Fibroblast of pulmonary artery (primary cell): ENCODE measurements at places on chromosomes 7 and 10.

- DNase-seq = no peak
These were observed 19.4 kb downstream of the SLK start for GRCh38 chr10:103986360-103986759.

DNA sequence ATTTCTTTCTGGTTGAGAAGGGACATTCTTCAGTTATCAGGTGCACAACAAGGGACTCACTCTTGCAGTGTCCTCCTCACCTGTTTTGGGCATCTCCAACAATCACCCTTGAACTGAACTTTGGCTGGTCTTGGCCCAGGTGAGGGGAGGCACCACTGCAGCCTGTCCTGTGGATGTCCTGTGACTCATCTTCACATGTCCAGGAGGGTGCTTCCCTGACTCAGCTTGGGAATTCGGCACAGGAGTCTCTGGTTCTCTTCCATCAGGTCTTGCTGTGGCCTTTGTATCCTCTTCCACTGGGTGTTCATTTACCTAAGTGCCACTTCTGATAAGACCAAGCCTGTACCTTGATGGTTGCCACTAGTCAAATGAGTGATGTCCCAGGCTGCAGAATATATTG is 196.7 kb upstream of the MKI67 start:
- no peak for DNase-seq

DNA sequence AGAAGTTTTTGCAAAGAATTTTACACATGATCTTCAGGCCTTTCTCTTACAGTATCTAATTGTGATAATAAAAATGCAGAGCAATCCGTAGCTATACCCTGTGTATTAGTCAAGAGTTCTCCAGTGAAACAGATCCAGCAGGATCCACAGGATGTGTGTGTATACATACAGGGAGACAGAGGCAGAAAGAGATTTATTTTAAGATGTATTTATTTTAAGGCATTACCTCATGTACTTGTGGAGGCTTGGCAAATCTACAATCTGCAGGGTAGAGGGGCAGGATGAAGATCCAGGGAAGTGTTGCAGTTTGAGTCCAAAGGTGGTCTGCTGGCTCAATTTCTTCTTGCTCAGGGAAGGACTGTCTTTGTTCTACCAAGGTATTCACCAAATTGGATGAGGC is 41.7 kb downstream of the ARHGAP12 start:
- no peak for DNase-seq

- no peak for DNase-seq
These were observed 88.1 kb upstream of the KMT2C start for GRCh38 chr7:152523916-152524315.

DNA sequence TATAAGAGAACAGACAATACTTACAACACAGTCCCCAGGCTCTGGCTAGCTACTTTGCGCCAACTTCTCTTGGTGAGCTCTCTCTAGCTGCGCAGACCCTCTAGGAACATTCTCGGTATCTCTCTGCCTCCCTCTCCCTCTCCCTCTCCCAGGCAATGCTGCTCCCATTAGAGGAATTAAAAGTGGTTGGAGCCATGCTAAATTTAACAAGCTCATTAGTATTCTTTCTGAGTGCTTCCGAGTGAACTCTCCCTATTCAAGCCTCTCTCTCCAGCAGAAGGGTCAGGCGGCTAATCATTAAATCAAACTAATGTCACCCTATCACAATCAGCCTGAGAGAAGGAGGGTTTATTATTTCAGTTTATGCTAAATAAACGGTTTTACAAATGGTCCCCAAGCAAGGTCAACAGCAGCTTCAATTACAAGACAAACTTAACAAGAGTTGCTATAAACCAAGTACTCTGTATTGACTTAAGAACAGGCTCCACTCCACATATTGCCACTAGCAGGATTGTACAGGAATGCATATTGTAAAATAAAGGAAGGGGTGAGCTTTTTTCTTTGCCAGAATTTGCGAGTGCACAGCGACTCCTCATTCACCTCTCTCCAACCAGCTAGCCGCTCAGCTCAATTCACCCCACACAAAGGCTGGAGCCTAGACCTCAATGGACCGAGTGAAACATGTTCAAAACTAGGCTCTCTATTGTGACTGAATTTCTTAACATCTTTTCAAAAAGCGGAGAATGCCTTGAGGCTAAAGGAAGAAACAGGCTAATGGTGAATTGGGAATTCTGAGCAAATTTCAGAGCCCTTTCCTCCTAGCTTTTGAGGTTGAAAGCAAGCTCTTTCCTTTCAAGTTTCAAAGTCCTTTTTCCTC is 84.4 kb downstream of the GLI3 start:
- DNase-seq = no peak

DNA sequence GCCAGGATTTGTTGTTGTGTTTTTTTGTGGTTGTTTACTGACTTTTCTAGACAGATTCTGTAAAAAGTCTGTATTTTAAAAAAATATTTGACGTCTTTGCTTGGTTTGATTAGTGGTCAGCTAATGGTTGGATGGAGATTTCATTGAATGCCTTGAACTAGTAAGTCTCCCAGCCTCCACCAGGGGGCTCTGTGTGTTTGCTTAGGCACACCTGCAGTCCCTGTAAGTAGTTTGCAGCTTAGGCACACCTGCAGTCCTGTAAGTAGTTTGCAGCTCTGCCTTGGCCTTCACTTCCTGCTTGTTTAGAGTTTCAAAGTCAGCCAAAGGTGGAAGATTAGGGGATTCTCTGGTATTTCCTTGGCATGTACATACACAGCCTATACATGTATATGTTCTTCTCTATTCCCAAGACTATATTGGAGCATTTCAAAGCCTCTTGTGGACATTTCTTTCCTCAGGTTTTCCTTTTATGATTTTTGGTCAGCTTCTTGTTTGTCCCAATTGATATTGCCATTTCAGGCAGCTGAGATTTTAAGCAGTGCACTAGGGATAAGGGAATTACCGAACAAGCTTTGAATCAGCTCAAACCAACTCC is 101.6 kb downstream of the CCSER2 start:
- peak; percentile 69 for DNase-seq

- peak; percentile 93 for DNase-seq
These were observed 173.3 kb downstream of the SLC16A9 start for GRCh38 chr10:59536167-59537014.

DNA sequence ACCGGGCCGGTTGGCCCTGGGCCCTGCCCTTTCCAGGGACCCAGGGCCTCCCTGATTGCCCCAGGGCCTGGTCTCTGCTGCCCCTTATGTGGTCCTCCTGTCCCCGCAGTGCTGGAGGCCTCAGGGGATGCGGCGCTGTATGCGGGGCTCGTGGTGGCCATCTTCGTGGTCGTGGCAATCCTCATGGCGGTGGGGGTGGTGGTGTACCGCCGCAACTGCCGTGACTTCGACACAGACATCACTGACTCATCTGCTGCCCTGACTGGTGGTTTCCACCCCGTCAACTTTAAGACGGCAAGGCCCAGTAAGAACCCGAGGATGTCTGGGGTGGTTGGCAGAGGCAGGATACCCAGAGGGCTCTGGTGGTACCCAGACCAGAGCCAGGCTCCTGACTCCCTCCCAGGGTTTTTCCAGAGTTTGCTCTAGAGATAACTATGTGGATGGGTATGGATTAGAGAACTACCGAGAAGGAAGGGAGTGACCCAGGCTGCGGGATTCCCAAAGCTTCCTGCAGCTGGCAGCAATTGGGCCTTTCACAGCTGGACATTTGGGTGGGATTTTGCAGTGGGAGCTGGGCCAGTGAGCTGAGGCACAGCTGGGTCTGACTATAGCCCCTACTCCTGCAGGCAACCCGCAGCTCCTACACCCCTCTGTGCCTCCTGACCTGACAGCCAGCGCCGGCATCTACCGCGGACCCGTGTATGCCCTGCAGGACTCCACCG is 28.1 kb upstream of the SLC29A3 start:
- DNase-seq = no peak

DNA sequence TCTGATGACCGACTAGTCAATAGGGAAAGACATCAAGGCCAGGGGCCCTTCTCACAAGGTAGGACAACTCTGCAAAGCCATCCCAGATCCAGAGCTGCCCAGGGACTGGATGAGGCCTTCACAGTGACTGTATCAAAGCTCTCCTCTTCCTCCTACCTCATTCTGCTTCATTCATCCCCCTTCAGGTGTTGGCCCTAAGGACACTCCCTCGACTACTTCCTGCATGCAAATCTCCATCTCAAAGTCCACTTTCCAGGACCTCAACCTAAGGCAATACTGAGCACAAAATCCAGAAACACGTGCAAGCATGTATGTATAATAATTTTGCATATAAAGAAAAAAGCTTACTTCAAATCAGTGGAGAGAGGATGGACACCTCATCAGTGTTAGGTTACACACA is 25.1 kb downstream of the DPY19L1 start:
- no peak for DNase-seq

GRCh38 chr7:105524840-105525239 is 2.8 kb upstream of the PUS7 start:
- DNase-seq = no peak

- DNase-seq = no peak
These were observed 38.1 kb upstream of the GPR141 start for GRCh38 chr7:37645282-37646050.

GRCh38 chr7:156236936-156237599 is 403.5 kb upstream of the RNF32 start:
- DNase-seq = no peak

DNA sequence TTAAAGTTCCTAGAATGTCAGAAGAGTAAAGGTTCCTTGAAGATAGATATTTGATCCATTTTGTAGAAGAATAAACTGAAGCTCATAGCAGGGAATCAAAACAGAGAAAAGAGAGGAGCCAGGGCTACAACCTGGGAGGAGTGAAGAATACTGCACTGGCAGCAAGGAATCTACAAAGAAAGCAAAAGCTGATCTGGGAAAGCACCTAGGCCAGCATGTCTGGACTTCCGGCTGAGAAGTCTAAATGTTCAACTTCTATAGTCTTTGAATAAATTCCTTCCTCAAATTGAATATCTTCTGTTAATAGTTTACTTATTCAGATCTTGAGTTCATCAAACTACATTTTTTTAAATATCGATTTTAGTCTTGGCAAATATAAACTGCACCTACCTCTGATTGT is 78.2 kb downstream of the VPS41 start:
- no peak for DNase-seq

GRCh38 chr7:116776610-116777289 is 85.6 kb upstream of the CAPZA2 start:
- peak; percentile 76 for DNase-seq

DNA sequence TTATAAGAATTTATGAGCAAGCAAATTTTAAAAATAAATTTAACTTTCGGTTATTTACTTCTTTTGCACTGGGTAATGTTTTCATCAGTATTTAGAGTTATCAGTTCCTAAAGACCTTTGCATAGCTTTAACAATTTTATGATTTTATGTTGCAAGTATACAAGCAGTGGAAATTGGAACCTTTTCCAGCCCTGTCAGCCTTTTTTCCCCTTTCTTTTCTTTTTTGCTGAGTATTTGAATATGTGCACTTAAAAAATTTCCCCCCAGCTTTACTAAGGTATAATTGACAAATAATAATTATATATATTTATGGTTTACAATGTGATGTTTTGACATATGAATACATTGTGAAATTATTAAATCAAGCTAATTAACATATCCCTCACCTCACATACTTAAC is 62.6 kb downstream of the MKLN1 start:
- DNase-seq = no peak

DNA sequence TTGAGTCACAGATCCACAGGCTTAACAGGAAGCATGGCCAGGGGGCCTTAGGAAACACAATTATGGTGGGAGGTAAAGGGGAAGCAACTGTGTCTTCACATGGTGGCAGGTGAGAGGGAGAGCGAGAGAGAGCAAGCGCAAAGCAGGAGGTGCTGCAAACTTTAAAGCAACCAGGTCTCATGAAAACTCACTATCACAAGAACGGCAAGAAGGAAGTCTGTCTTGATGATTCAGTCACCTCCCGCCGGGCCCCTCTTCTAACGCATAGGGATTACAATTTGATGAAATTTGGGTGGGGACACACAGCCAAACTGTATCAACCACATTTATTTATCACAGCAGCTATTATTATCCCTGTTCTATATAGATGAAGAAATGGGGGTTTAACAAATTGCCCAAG is 201.6 kb downstream of the DPP6 start:
- DNase-seq = no peak

GRCh38 chr7:133364959-133365690 is 112.2 kb downstream of the EXOC4 start:
- peak; percentile 81 for DNase-seq

- DNase-seq = peak; percentile 93
These were observed at the start of gene ITPRIP for GRCh38 chr10:104337985-104338735. TSS of gene ITPRIP (minus strand) at chr10:104338465. CDS start at chr10:104316051, 22,414 bp downstream.

- DNase-seq = no peak
These were observed 74.4 kb upstream of the PPP1R3C start for GRCh38 chr10:91707236-91707635.

DNA sequence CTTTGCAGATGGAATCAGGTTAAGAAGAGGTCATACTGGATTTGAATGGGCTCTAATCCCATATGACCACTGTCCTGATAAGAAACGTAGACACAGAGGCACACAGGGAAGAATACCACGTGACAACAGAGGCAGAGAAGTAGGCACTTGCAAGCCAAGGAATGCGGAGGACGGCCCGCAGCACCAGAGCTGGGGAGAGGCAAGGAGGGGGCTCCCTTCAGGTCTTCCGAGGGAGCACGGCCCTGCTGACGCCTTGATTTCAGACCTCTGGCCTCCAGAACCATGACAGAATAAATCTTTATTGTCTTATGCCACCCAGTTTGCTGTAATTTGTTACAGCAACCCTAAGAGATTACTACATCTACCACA is 44.7 kb upstream of the TMEM213 start:
- DNase-seq = no peak

DNA sequence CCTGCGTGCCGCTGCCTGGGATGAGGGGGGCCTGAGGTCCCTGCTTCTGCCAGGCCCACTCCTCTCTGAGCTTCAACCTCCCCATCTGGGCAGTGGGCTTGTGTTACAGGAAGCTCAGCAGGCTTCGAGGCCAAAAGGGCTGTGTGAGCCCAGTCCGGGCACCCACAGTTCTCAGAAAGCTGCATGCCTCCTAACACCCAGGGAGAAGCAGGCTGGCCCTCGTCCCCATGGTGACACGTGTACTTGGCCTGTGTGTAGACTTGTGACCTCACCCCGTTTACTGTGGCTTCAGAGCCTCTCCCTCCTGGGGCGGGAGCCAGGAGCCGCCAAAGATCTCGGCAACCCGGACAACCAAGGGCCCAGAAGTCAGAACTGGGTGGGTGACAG is 2.2 kb upstream of the GRIFIN start:
- no peak for DNase-seq

DNA sequence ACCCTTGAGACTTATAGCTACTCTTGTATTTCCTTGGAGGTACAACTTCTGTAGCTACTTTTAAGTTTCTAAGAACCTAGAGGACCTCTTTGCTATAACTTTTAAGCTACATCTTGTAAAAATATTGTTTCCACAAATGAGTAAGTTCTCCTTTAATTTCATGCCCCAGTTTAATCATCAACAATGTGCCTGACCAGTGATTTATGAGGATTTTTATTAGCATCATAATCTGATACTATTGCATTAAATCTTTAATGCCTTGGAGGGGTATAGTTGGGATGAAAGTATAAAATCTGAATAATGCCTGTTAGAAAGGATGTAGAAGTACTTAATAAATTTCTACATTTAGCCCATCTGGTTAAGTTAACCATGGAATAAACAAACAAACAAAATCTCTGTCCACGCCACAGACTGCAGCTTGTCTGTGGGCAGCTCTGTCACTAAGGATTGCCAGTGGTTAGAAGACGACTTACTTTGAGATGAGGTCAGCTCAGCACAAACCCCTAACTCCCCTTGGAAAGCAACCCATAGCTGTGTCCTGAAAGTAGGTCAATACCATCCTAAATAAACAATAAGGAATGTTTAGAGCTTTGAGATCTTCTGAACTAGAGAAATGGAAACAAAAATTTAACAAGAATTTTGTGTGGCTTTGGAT is 18.3 kb downstream of the UBE2D1 start:
- no peak for DNase-seq

- DNase-seq = peak; percentile 49
These were observed 250.9 kb downstream of the PTEN start for GRCh38 chr10:88114368-88114767.

GRCh38 chr7:91089382-91089963 is 174.8 kb upstream of the FZD1 start:
- peak; percentile 63 for DNase-seq
